ENCODE measurements at places on chromosomes 2 and 18. TPM values are rescaled to one million over a fixed set of nuclear protein-coding genes. Genes with fewer than 3 reads are reported as not detected.

Gene ACADL
- 41.8 TPM for total RNA-seq

Gene GALNT14
- total RNA-seq, result 1.1 TPM

Gene MC4R
- total RNA-seq, result not detected

Gene DSG1
- total RNA-seq, result not detected

Gene TMEM131
- total RNA-seq, result 39.1 TPM

Gene SLC16A14
- 2.2 TPM for total RNA-seq

Gene THSD7B
- total RNA-seq, result 5.1 TPM

Gene PUM2
- 80.7 TPM for total RNA-seq

Gene KCNJ13
- not detected for total RNA-seq

Gene TCF23
- not detected for total RNA-seq

Gene SERPINB10
- not detected for total RNA-seq

Gene RGPD4
- total RNA-seq, result not detected

Gene ASAP2
- total RNA-seq, result 31.3 TPM

Gene LIMS4
- 1.5 TPM for total RNA-seq

Gene ST8SIA5
- not detected for total RNA-seq

Gene NT5C1B
- not detected for total RNA-seq

Gene CRYGC
- not detected for total RNA-seq

Gene PAX8
- 2.8 TPM for total RNA-seq
